ENCODE measurements at places on chromosomes 7 and 10.

GRCh38 chr7:121180436-121181063 lies 148.2 kb upstream of the WNT16 start:
- no peak for DNase-seq

GRCh38 chr7:28500138-28500537 lies 87.8 kb downstream of the CREB5 start:
- no peak for DNase-seq

GRCh38 chr7:50357426-50357825 lies 52.9 kb downstream of the IKZF1 start:
- no peak for DNase-seq

DNA sequence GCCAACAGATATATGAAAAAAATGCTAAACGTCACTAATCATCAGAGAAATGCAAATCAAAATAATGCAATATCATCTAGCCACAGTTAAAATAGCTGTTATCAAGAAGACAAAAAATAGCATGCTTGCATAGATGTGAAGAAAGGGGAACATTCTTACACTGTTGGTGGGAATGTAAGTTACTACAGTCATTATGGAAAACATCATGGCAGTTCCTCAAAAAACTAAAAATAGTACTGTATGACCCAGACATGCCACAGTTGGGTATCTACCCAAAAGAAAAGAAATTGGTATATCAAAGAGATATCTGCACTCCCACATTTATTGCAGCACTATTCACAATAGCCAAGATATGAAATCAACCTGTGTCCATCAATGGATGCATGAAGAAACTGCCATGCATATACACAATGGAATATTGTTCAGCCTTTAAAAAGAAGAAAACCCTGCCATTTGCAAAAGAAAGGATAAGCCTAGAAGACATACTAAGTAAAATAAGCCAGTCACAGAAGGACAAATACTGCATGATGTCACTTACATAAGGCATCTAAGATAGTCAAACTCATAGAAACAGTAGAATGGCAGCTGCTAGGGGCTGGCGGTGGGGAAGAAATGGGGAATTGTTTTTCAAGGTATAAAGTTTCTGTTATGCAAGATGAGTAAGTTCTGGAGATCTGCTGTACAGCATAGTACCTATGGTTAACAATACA lies 107.0 kb downstream of the PTPN20 start:
- no peak for DNase-seq

DNA sequence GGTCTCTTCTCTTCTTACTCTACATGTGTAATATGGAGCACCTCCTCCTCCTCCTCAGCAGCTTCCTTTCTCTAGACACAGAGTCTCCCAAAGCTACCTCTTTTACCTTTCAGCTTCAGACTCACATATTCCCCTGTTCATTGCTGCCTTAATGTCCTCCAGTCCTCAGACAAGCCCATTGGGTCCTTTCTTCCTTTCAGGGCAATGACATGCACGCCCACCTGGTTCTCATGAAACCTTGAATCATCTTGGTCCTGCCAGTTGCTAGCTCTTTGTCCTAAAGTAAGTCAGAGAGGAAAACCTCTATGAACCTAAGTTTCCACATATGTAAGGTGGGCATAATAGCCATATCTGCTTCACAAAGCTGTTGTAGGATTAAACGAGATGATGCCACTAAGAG lies 227.0 kb downstream of the RPS24 start:
- DNase-seq = no peak

DNA sequence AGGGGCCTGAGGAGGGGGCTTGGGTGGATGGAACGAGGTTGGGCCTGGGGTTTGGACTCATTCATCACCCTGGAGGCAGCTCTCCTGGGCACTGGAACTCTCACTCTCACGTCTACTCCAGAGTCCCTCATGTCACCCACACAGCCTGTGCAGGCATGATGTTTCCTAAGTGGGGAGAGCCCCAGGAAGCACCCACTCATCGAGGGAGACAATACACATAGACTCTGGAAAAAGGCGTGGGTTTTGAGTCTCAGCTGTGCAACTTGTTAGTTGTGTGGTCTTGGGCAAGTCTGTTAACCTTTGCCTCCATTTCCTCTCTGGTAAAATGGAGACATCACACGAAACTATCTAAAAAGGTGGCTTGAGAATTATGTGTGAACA lies 25.9 kb upstream of the RBM20 start:
- DNase-seq = no peak

DNA sequence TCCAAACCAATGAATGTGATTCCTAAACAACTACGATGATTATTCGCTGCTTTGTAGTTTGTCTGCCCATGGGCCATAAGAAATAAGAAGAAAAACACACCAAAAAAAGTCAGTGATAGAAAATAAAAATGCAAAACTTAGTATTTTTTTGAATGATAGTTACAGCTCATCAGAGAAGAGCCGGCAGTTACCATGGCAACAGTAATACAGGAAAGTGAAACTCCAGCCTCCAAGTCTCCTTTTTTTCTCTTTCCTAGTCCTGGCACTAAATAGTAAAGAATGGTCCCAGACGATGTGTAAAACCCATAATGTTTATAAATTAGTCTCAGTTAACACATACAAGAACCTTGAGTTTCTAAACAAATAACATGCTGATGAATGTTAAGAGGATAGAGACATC lies 21.6 kb upstream of the LHFPL3 start:
- no peak for DNase-seq

DNA sequence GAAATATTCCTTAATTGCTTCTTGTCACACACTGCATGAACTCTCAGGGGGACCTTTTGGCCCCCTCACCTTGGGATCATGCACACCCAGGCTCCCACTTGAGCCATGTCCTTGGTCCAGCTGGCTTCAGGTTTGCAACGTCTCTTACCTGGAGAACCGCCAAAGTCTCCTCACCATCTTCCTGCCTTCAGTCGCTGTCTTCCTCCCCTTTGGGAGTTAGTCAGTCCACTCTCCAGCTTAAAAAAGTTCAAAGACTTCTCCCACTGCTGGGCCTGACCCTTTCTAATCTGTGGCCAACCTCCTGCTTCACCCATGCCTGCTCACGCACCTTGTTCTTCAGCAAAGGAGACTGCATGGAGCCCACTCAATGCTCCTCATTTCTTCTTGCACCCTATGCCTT lies 82.6 kb upstream of the LRRC4 start:
- DNase-seq = no peak

DNA sequence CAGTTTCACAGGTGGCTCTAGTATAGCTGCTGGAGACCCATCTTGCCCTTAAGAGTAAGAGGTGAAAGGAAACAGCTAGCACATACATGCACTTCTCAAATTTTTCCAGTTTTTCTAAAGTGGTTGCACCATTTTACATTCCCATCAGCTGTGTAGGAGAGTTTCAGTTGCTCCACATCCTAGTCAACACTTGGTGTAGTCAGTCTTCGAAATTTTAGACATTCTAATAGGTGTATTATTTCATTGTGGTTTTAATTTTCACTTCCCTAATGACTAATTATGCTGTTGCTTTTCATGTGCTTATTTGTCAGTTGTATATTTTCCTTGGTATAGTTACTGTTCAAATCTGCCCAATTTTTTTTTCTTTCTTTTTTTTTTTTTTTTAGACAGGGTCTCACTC lies 9.5 kb upstream of the HACD1 start:
- DNase-seq = no peak

- DNase-seq = no peak
Observed at GRCh38 chr7:129480674-129481363, 21.5 kb upstream of the SMKR1 start.

DNA sequence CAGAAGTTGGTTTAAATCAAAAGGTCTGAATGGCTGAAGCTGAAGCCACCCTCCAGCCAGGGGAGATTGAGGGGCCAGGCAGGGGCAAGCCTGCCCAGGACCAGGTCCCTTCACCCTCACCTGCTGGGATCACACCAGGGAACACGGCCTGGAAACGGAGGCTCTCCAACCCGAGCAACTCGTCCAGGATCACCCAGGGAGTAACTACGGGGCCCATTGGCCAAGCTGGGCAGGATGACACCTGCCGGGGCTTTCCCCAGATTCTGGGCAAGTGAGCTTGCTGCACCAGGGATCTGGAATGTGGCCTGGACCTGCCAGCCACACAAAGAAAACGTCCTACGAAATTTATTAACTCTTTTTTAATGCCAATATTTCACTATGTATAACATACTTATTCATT lies 30.4 kb upstream of the PPP2R2D start:
- no peak for DNase-seq
